ENCODE measurements at places on chromosomes 3 and 15.

GRCh38 chr15:101537483-101538080 lies 48.1 kb upstream of the PCSK6 start:
- DNase-seq = no peak

DNA sequence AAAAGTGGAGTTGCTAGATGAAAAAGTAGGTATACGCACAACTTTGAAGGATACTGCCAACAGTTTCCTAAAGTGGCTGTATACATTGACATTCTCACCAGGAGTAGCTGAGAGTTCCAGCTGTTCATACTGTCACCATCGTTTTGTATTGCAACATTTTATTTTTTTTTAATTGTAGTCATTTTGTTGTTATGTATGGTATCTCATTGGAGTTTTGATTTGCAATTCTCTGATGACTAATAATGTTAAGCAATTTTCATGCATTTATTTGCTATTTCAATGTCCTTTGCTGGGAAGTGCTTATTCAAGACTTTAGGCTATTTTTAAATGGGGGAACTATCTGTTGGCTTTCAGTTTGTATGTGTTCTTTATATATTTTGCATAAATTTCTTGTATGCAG lies 185.1 kb upstream of the TGFBR2 start:
- no peak for DNase-seq

GRCh38 chr3:100697723-100698285 lies 11.5 kb upstream of the TFG start:
- DNase-seq = no peak

- DNase-seq = no peak
These were observed 3.6 kb downstream of the RFT1 start for GRCh38 chr3:53126601-53127000.

- DNase-seq = no peak
These were observed 172.2 kb downstream of the RPLP1 start for GRCh38 chr15:69624816-69625215.

DNA sequence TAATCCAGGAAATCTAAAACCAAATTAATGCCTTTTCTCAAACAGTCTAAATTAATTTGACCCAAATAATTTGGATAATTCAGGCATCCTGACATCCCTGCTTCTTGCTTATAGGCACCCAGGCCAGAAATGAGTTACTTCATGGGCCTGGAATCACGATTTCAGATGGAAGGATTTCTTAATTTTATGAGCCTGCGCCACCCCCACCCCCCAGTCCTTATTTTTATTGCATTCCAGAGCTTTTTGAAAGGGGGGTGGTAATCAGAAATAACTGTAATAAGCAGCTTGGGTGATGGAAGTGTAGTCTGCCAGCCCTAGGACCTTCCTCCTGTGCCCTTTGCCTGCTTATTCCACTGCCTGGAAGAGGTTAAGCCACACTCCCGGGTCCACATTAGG lies 1.3 kb downstream of the AP2M1 start:
- no peak for DNase-seq

- no peak for DNase-seq
These were observed 891 bp upstream of the TOP2B start for GRCh38 chr3:25665315-25666280.

DNA sequence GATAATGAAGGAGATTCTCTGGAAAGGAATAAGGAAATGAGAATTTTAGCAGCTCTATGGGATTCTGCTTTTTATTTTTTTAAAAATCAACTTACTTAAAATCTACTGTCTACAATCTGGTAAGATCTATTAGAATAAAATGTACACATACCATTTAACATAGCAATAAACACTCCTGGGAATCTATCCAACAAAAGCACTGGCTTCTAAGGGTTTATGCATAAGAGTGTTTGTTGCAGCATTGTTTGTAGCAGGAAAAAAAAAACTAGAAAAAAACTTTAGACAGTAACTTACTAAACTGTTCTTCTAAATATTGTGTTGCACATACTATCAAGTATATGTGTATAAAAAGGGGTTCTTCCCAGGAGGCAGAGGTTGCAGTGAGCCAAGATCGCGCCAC lies 15.7 kb upstream of the RBP1 start:
- no peak for DNase-seq

DNA sequence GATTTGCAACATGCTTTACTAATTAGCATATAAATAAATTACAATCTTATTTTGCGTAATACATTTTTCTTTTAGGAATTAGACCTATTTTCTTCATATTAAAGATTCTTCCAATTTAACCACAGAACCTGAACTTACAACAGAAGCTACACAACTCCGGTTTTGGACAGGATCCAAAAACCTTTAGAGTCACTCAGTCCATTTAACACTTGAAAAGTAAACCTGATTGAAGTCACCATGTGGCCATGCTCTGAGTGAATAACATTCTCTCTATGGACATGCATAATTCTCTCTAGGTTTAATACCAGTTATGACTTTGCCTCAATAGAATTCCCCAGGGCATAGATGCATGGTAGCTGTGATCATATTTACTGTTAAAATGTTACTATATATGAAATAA lies 751.0 kb downstream of the VGLL3 start:
- no peak for DNase-seq

GRCh38 chr15:60407415-60407805 lies 9.6 kb upstream of the ANXA2 start:
- DNase-seq = no peak

DNA sequence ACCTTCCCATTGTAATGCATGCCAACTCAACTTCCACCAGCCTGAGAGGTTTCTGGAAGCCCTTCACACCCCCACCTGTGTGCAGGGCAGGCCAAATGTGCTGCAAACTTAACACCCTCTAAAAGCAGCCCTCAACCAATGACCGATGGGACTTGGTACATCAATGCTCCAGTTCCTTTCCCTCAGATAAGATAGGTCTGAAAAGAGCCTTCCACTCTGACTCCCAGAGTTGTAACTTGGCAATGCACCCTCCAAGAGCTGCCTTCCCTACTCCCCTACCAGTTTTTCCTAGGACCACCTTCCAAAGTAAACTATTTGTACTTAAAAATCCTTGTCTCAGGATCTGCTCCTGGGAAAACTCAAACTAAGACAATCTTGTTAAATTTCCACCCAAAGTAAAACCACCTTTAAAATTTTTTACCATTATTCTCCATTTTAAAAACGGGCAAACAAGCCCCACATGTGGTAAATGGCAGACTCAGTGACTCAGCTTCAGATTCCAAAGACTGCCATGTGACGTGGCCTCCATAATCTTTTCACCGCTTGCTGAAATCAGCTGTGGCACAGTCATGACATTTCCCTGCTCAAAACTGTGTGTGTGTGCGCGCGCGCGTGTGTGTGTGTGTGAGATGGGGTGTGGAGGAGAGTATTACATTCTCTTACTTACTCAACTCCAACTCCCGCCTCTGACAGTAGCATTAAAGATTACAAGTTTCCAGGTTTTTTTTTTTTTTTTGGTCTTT lies 17.2 kb downstream of the RASGRP1 start:
- no peak for DNase-seq

DNA sequence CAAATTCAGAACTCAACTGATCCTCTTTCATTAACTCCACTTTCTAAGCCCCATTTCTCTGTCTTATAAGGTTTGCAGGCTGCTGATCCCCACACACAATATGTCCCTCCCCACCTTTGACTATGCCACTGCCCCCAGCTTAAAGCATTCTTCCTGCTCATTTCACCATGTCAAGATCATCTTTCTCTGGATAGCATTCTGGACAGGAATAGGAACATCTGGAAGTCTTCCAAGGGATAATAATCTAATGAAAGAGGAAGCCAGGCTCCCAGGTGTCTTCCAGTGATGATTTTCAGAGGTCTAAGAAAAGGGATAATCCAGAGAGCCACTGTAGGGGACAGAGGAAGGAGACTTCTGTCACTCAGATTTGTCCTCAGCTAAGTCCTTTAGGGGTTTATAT lies 54.6 kb upstream of the GALNT15 start:
- no peak for DNase-seq

DNA sequence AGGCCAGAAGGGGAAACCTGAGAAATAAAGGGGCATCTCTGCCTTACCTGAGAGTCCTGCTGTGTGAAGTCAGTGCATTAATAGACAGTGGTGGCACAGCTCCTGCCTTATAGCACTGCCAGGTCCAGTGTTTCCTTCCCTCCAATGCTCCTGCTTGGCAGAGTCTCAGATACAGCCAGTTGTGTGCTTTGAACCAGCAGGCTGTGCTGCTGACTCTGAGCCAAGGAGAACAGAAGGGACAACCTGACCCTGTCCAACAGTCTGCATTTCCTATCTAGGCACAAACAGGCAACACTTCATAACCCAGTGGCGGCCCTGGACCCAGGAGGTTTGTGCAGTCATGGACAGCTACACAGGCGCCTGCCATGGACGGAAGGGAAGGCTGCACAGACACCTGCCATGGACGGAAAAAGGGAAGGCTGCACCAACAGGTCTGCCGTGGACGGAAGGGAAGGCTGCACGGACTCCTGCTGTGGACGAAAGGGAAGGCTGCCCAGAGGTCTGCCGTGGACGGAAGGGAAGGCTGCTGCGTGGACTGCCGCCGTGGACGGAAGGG lies 33.9 kb upstream of the PLXNA1 start:
- no peak for DNase-seq

DNA sequence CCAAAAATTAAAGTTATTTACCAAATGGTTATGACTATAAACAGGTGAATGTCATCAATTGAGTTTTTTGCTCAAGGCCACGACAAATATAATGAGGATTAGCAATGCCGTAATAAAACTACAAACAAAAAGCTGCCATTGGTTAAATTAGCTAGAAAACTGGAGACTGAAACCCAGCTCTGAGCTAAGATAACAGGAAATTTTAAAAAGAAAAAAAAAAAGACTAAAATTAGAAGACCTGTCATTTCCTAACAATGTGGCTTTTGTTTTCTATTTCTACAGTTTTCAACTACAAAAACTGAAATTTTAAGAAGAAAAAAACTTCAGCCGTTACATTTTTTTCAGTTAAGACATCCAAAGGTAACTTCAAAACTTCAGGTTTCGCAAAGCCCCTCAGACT lies 9.7 kb downstream of the SLC12A6 start:
- no peak for DNase-seq

DNA sequence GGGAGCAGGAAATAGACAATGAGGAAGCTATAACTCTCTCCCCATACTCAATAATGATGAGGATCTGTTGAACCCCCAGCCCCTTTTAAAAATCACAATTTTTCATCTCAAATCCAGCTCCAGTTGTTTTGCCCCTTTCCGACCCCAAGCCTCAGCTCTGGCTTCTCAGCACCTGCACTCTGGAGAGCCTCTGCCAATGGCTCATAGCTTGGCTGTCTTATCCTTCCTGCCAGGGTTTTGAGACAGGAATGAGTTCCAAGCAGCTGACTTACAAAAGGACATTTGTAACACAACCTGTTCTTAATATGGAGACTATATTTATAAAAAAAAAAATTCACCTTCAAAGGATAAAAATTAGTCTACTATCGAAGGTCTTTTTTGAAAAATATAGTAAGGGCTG lies 105.9 kb upstream of the NEDD4 start:
- no peak for DNase-seq

DNA sequence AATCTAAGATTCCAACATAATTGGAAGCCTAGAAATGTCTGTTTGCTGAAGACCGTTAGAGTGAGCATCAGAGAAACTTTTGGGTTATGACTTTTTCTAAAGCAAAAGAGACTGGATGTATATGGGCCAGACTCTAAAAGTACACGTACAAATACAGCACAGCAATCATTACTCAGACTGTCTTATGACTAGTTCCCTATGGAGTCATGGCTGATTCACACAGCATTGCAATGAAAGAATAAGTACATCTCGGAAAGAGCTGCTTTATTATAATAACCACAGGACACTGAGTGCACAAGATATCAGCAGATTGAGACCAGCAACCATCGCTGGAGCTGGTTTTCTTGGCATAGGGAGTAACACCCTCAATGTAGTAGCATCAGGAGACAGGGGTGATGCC lies 618.6 kb downstream of the NLGN1 start:
- DNase-seq = no peak

DNA sequence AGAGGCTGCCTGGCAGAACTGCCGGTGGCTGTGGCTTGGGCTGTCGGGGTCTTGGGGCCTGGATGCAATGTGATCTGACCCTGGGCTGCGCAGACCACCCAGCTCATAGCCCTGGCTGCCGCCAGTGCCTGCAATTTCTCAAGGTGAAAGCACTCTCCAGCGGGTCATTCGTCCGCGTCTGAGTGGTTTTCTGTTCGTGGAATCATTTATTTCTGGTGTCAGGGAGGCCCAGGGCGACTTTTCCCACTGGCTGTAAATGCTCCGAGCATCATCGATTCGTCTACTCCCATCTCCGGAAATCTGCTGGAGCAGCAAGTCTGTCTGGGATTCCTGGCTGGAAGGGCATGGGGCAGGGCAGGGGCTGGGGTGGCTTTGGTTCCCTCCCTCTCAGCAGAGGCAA lies 40.6 kb upstream of the ADPGK start:
- DNase-seq = no peak

DNA sequence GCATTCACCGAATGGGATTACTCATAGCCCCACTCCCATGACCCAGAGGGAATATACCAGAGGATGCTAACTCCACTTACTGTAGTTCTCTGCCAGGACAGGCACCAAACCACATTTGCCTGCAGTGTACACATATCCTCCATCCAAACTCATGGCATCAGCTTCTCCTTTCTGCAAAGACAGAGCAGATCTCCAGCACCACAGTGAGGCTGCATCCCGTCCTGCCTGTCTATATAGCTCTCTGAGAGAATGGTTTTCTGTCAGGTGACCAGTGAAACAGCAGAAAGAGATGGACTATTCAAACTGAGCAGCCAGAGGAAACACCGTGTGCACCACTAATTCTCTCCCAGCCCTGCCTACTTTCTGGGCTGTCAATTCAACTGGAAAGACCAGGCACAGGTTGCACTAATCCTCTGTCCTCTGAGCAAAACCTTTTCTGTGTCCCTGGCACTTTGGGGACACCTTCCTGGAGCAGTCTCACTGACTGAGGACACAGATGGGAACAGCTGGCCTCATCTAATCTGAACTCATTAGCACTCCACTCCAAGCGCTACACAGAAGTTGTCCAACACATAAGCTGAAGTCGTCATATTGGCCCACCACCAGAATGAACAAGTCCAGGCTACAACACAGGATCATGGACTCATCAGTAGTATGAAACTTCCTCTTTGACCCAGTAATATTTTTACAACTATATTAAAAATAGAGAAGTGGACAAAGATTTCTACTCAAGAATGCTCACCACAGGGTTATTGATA lies 17.3 kb downstream of the LTF start:
- no peak for DNase-seq

DNA sequence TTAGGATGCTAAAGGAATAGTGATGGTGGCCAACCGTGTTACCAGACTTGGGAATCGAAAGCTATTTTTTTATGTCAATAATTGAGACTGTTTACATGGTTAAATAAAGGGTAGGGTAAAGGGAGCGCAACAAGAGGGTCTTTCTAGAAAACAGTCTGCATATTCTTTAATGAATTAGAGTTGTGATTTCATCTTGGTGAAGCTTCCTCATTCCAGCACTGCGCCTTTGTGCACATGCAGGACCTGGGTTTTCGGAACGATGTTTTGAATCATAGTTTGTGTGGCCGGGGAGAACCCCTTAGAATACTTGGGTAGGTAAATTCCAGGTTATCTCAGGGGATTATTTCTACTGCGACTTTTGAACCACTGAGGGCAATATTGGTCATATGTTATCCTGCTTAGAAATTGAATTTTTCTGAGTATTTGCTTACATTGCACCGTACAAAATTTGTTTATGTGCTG lies 1.3 kb downstream of the PIK3CA start:
- DNase-seq = no peak

GRCh38 chr3:170814822-170815221 lies 55.2 kb downstream of the RPL22L1 start:
- no peak for DNase-seq

- DNase-seq = no peak
These were observed 32.9 kb upstream of the SKOR1 start for GRCh38 chr15:67792250-67792942.

GRCh38 chr15:74580538-74581350 lies 34.9 kb upstream of the CLK3 start:
- no peak for DNase-seq

GRCh38 chr3:111751961-111752360 lies 107.1 kb upstream of the PHLDB2 start:
- DNase-seq = no peak
